ENCODE measurements at places on chromosomes 6 and 20.

DNA sequence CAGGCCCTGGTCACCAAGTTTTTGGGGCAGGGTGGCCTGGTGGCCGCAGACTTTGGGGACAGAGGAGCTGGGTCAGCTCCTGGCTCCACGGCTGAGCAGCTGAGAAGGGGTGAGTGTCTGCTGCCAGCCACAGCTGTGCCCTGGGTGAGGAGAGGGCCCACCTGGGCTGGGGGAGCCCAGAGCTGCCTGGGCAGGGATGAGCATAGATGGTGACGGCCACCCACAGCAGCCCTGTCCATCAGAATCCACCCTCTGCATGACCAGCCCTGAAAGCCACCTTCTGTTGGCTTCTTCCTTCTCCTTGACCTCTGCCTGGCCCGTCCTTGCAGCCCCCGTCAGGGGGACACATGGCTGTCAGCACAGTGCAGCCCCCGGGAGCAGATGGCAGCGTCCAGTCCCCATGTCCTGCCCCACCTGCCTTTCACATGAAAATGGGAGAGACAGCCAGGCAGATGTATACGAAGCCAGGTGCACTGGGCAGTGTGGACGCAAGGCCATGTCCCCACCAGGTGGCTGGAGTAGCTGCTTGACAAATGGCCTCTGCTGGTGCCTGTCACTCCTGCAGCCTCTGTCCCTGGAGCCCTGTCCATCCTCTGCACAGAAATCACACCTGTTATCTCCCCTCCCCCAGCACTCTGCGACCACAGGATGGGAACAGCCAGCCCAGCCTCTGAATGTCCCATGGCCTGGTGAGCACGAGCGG, 220.8 kb downstream of the PREX1 start:
- no peak for DNase-seq

DNA sequence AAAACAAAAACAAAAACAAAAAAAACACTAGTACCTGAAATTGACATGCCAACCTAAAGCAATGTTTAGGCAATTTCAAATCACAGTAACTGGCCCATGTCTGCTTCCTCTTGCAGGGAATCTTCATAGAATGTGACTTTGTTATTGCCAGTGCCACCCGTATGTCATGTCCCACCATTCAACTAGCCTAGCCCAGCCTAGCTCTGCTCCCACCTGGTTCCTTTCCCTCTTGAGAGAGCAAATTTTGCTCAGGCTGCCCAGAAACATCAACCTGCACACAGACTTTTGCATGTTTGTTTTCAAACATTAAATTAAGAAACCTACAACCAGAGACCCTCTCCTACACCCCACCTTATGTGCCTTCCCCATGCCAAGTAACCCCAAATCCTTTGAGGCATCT, 124.8 kb upstream of the SLC2A12 start:
- no peak for DNase-seq

GRCh38 chr6:18263418-18264218, 712 bp downstream of the DEK start:
- no peak for DNase-seq

GRCh38 chr6:13277231-13277630, 51.1 kb downstream of the TBC1D7 start:
- no peak for DNase-seq

- DNase-seq, result no peak
Measured at GRCh38 chr20:57652606-57653545, 32.6 kb upstream of the ZBP1 start.

GRCh38 chr20:49034070-49034732, 11.9 kb upstream of the CSE1L start:
- no peak for DNase-seq

GRCh38 chr6:112717401-112717800, 370.3 kb downstream of the RFPL4B start:
- DNase-seq, result no peak

- DNase-seq, result no peak
Measured at GRCh38 chr6:53504512-53504911, 40.4 kb downstream of the GCLC start.

GRCh38 chr6:12656906-12657305, 59.7 kb upstream of the PHACTR1 start:
- no peak for DNase-seq

- DNase-seq, result no peak
Measured at GRCh38 chr6:134870677-134871498, 79.0 kb downstream of the ALDH8A1 start.

- DNase-seq, result no peak
Measured at GRCh38 chr20:4870906-4871305, 130.4 kb downstream of the SLC23A2 start.

GRCh38 chr6:20434766-20435165, 33.1 kb downstream of the E2F3 start:
- no peak for DNase-seq

- no peak for DNase-seq
Measured at GRCh38 chr20:56716806-56717205, 87.7 kb downstream of the TFAP2C start.

DNA sequence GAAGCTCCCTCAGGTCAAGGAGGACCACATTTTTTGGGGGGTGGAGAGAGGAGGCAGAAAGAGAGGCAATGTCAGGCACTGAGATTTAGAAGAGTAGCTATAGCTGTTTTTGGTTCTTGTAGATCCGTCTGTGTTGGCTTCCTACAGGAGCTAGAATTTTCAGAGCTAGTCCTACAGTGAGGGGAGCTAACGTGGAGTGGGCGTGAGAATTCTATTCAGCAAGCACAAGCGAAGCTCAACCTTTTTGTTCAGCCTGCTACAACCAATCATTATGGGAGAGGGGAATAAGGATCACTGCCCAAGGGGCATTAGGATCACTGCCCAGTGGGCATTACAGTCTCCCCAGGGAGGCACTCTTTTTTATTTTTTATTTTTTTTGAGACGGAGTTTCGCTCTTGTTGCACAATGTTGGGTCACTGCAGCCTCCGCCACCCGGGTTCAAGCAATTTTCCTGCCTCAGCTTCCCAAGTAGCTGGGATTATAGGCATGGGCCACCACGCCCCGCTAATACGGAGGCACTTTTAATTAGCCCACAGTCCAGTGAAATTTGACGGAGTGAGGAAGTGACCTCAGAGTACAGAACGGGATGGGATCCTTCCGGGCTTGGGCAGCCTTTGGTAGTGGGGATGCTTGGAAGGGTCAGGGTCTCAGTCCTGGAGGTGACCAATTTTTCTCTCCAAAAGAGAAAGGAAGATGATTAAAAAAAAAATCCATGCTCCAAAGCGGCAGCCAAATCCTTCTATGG, 1.1 kb upstream of the PANK2 start:
- no peak for DNase-seq

GRCh38 chr20:34525342-34525708, 9.1 kb downstream of the DYNLRB1 start:
- DNase-seq, result no peak

DNA sequence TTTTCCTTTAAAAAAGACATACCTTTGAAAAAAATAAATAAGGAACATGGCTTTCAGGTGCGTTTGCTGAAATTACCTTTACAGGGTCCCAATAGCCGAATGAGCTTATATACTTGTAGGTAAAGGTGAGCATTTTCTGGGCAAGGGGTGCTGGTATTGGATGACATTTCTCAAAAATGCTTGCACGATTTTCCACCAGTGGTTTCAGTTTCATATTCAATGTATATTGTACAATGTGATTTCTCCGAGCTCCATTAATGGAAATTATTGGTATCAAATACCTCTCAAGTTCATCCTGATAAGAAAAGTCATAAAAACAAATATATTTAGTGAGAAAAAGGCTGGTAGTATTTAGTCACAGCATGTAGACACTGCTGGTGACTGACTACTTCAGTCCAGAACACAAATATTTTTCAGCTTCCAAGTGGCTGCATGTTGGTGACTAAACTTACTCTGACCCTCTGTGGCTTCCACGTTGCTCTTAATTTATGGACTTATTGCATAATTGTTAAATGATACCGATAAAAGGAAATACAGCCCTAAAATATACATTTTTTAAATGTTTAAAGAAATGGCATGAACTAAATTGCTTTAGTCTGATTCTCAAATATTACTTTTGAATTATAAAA, 32.9 kb upstream of the ZBTB24 start:
- no peak for DNase-seq

DNA sequence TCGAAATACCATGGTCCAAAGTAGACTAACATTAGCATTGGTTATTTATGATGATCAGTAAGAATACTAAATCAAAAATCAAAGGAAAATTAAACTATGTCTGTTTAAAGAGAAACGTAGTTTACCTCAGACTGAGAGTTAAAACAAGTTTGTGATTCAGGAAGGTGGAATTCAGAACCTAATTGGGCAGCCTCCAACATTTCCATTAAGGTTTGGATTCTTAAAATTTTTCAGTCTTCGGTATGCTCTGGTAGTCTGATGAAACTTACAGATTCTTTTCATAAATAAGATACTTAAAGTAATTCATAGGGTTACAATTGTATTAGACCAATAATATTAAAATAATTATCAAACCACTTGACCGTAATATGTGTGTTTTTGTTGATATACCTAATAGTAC, 18.6 kb downstream of the HFE start:
- DNase-seq, result no peak

GRCh38 chr6:36844232-36845170, 5.3 kb upstream of the CPNE5 start:
- DNase-seq, result no peak
